ENCODE measurements at places on chromosomes 4 and X. TPM values are rescaled to one million over a fixed set of nuclear protein-coding genes. Genes with fewer than 3 reads are reported as not detected.

DNA sequence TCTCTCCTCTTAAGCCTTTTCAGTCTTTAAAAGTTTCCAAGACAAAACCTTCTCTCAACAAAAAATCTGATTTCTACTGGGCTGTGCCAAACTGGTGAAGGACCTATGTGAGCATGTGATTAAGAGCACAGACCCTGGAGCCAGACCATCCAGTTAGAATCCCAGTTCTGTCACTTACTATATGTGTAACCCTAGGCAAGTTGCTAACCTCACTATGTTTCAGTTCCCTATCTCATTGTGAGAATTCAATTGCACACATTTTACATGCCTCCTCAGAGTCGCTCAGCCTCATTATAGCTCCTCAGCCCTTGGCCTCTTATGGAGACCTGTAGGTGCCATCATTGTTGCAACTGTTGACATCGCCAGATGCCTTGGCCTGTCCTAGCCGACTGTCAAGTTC is 54.1 kb upstream of the VEGFD start:
- DNase-seq, result no peak

DNA sequence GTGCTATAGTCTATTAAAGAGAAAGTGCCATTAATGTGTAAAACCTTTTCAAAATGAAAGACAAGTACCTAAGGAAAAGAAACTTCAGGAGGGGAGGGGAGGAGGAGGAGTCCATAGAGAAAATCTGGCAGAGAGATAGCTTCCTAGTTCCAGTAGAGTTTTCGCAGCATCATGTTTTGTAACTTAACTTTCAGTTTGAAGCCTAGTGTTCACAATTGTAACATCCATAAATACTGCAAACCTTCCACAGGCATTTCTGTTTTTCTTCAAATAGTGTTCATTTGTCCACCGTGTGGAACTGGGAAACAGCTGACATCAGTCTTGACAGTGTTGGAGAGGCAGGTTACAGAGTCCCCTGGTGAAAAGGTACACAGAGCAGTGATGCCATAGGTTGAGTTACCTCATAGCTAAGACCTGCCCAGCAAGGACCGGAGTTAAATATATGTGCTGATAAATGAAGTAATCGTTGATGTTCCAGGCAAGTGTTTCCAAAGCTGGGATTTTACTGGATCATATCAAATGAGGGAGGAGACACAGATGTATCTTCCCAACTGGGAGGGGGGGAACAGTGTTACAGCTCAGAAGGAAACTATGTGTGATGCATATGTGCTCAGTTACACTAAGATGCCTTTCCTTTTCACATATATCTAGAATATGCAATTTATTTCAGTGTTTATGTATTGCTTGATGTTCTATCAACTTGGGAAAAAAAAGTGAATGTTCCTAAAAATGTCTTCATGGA is 369.5 kb upstream of the FAM241A start:
- DNase-seq, result no peak

Gene NEXMIF
- 0.35 TPM for total RNA-seq

DNA sequence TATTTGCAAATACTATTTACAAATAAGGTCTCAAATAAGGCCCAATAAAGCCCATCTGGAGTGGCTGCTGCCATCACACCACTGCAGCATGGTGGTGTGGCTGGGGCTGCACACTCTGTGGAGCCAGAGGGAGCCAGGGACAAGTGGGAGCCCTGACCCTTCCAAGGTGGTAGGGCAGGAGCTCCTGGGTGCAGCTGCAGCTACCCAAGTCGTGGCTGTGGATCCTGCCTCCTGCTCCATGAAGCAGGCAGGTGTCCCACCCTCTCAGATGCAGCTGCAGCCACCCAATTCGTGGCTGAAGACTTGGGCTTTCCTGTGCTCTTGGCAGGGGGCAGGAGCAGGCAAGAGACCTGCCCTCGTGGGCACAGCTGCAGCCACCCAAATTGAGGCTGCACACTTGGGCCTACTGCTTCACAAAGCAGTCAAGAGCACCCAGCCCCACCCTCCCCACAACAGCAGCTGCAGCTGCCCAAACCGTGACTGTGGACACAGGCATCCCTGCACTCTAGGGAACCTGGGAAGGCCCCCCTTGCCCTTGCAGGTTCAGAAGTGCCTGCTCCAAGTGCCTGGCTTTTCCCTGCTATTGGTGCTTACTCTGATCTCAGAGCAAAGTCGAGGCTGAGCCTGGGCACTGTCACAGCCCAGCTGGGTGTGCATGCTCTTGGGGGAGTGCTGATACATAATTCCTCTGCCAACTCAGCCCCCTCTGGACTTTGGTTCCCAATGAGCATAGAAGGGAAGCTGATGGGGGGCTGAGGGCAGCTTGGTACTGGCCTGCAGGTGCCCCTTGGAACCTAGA is 614.8 kb downstream of the PCDH18 start:
- DNase-seq, result no peak

DNA sequence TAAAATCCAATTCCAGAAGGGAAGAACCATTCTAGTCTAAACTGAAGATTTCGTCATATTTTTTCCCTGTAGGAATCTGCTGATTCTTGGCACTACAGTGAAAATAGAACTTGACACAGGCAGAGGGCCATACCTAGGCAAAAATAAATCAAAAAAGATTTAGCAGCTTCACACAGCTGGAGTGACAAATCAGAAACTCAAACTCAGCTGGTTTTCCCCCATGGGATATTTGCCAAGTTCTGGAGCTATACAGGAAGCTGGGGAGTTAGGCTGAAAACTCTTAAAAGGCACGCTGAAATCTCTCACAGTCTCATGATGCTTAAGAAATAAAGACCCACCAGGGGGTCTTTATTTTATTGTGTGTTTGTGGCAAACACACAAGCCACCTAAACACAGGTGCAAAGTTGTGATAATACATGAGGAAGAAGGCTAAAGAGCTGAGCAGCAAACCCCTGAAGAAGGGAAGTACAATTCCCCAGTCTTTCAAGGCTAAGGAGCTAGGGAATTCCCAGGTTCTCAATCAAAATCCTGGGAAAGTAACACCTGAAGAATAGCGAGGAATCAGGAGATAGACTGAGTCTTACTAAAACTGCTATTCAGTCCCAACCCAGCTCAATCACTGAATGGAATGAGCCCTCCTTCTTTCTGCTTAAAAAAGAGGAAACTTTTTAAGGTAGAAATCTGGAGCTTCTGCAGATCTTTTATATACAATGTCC is 32.1 kb upstream of the BEND2 start:
- no peak for DNase-seq

Gene ABLIM2
- total RNA-seq, result 2.3 TPM

DNA sequence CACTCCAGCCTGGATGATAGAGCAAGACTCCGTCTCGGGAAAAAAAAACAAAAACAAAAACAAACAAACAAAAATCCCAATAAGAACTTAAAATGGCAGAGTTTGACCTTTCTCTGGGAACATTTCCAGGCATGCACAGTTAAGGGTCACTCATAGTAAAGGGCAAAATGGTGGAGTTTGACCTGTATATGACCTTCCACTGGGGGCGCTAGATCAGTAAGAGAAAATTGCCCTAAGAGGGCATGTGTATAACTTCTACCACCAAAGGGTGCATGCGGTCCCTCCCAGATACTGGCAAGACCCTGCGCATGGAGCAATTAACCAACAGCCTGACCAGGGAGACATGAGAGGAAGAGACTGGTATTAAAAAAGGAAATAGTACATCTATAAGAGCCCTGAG is 177.2 kb downstream of the MOSPD2 start:
- DNase-seq, result no peak

DNA sequence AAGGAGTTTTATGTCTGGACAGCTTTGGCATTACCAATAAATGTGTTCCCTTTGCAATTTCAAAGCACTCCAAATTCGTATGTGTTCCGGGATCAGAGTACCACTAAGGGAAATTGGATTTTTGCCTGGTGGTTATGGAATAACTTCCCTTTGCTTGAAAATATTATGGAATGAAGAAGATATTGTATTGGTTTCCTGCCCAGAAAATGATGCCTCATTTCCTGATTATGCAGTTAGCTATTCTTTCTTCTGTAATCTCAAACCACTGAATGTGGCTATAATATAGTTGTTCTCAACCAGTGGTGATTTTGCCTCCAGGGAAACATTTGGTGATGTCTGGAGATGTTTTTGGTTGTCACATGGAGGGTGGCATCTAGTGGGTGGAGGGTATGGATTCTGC is 142.9 kb downstream of the PCDH7 start:
- DNase-seq, result no peak

Gene ALB
- not detected for total RNA-seq

DNA sequence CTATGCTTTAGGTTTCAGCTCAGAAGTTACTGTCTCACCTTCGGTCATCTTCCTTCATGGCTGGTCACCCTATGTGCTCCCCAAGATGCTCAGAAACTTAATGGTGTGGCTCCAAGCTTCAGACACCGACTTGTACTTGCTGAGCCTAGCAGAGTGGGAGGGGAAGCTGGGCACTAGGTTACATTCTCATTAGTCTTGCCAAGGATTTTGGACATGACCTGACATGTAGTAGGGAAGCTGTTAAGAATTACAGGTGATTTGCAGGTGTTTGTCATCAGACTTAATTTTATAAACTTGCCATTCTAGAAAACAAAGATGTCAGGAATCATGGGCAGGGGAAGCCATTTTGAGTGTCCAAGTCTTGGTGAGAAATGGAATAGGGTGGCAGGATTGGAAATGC is 72.4 kb downstream of the CCNG2 start:
- no peak for DNase-seq

DNA sequence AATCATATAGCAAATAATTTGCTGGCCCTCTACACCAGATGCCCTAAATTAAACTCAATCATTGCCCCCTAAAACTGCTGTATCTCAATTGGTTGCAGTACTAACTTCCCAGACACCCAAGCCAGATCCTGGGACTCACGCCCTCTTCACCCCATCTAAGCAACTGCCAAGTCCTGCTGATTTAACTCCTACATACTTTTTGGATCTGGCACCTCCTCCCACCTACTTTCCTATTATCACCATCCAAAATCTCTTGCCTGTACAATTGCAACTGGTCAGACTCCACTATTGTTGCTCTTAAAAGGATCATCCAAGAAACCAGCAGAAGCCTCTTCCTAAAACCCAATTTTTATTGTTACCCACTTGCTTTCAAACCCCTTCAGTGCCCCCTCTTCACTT is 4.7 kb upstream of the HSD17B10 start:
- DNase-seq, result no peak

DNA sequence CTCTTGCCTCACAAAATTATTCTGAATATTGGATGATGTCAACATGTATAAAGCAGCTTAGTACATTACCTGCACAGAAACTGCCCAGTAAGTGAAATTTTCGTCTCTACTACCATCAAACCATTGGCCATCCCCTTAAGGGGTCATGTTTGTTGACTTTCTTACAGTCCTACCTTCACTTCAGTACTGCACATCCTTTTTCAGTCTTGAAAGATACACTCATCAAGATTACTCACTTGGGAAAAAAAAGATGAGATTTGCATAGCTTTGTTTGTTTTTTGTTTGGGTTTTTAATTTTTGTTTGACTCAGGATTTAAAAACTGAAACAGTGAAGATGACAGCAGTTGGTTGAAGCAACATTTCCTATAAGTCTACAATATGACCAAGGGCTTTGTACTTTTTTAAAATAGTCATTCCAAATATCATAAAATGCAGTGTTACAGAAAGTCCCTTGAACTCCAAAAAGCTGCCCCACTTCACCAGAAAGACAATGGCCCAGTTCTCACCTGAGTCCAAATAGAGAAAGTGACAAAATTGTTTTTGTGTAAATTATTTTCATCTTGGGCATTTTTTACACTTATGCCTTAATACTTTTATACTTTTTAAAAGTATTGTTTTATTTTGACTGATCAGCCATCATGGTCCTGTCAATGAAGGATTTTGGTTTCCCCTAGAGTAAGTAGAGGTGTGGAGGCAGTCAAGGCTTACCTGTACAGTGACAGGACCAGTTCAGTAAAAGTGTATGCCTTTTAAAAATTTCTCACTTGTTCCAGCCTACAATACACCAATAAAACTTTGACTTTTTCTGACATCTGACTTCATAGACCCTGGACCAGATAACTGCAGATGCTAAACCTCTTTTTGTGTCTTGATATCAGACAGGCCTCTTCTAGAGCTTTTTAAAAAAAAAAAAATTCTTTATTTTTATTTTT is 59.7 kb upstream of the EDA2R start:
- no peak for DNase-seq

DNA sequence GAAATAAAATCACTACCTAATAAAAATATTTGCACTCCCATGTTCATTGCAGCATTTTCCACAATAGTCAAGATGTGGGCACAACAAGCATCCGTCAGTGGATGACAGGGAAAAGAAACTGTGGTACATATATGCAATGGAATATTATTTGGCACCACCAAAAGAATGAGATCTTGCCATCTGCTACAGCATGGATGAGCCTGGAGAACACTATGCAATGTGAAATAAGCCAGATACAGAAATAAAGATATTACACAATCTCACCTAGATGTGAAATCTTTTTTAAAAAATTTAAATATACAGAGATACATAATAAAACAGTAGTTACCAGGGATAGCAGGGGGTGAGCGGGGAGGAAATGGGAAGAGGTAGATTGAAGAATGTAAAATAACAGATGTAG is 44.8 kb downstream of the LDB2 start:
- no peak for DNase-seq

DNA sequence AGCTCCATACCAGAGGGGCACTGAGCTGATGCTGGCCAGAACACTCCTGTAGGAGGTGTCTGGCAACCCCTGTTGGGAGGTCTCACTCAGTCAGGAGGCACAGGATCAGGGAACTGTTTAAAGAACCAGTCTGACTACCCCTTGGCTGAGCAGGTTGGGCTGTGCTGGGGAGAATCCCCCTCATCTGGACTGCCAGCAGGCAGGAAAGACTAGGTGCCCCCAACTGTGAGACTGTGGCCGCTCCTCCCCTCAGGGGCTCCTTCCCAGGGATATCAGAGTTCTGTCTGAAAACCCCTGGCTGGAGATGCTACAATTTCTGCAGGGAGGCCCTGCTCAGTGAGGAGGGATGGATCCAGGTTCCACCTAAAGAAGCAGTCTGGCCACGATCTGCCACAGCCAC is 245.3 kb downstream of the MAPK10 start:
- DNase-seq, result no peak

Gene PASD1
- not detected for total RNA-seq

Data from NCI-H460 (cell line).